Activated B cell treated with CpG ODN at 0.5 μM for 24 hours (primary cell): ENCODE measurements at places on chromosomes 11 and 22. TPM values are rescaled to one million over a fixed set of nuclear protein-coding genes. Genes with fewer than 3 reads are reported as not detected.

GRCh38 chr11:70710192-70710591 lies 311.9 kb downstream of the CTTN start:
- no peak for DNase-seq

DNA sequence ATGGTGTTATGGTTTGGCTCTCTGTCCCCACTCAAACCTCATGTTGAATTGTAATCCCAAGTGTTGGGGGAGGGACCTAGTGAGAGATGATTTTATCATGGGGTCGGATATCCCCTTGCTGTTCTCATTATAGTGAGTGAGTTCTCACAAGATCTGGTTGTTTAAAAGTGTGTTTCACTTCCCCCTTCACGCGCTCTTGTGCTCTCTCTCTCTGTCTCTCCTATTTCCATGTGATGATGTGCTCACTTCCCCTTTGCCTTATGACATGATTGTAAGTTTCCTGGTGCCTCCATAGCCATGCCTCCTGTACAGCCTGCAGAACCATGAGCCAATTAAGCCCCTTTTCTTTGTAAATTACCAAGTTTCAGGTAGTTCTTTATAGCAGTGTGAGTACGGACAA lies 765.1 kb downstream of the KCNA4 start:
- no peak for DNase-seq

- DNase-seq, result no peak
Observed at GRCh38 chr11:63767267-63767564, 1.4 kb downstream of the ZFTA start.

- DNase-seq, result no peak
Observed at GRCh38 chr22:17100621-17101020, 15.8 kb downstream of the IL17RA start.

- no peak for DNase-seq
Observed at GRCh38 chr11:15038963-15039362, 34.4 kb upstream of the CALCB start.

- DNase-seq, result no peak
Observed at GRCh38 chr11:7889985-7890384, 41.1 kb downstream of the OR10A6 start.

DNA sequence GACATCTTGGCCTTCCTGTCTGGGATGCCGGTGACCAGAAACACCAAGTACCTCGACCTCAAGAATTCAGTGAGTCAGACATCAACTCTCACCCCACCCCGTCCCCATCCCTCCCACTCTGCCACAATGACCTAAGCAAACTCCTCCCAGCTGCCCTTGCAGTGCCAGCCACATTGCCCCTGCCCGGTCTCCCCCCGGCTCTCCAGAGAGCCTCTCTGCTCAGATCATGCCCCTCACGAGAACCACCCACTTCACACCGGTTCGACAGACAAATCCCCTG lies 23.6 kb upstream of the MYRF start:
- DNase-seq, result no peak

DNA sequence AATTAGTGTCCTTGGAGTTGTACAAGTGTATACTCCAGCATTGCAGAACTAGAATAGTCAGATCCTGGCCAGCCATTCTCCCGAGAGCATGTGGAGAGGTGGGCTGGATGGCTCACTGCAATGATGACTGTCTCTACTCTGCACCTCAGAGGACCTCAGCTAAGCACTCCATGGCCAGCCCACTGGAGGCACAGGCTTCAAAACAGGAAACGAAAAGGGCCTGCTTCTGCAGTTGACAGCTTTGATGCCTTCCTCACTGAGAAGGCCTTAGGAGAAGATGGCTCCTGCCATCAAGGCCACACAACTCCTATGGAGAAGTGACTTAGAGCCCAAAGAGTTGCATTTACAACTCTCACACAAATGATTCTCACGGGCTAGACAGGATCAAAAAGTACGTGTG lies 9.1 kb downstream of the POLD4 start:
- DNase-seq, result no peak

DNA sequence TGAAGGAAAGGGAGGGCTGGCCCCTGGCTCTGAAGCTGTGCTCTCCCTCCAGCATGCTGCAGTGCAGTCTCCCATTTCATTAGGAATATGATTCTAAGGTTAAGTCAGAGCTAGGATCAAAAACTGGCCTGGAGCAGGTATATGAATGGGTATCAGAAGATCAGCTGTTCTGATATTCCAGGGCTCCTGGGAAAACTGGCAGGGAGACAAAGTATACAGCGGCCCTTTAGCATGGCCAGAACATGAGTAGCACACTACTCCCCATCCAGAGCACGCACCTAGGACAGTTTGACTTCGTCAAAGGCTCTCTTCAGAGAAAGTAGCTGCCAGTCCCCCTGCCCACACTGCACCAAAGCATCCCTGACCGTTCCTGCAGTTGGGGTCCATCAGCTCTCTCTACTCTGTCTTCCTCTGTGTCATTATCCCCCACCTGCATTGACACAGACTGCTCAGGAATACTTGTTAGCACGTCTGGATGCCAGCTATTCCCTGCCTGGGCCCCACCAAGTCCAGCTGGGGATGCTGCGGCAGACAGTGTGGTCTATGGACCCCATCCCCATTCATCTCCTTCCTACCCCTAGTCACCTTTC lies 4.0 kb upstream of the FCHSD2 start:
- DNase-seq, result no peak

GRCh38 chr22:22342697-22343580 lies 98.4 kb downstream of the VPREB1 start:
- peak; percentile 56 for DNase-seq

GRCh38 chr11:126140926-126141280 lies 70.5 kb downstream of the RPUSD4 start:
- DNase-seq, result no peak

GRCh38 chr11:59207988-59208451 lies 4.7 kb downstream of the MPEG1 start:
- DNase-seq, result no peak

- DNase-seq, result no peak
Observed at GRCh38 chr11:71293961-71294782, 41.8 kb upstream of the SHANK2 start.

DNA sequence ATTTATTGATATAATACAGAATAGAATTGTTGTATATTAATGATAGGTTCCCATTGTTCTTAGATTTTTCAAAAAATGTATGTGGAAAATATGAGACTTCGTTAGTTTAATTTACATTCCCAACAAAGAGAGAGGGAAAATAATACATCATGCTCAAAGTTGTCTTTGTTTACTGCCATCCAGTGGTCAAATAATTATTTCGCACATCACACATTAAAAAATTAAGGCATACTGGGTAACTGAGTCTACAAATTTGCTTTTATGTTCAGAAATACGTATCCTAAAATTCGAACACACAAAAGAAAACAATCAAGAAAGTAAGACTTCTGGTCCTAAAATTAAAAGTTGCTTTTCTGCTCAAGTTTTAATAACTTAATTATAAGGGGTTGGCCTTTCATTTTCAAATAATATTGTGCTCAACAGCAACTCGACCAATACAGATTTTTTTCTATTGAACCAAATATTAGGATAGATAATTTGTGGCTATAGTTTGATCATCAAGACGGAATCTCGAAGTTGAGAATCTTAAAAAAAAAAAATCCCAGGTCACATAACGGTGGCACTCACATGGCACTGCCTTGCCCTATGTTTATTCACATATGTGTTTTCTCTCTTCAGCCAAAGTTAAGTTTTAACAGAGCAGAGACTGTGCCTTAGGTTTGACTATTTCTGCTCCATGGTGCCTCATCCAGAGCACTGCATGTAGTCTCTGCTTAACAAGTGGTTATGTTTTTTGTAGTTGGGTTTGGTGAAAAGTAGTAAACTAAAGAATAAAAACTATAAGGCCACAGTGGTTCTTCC lies 12.3 kb downstream of the PDGFD start:
- no peak for DNase-seq

- DNase-seq, result no peak
Observed at GRCh38 chr11:31131760-31132159, 237.8 kb downstream of the DCDC1 start.

GRCh38 chr11:130424613-130425140 lies 3.7 kb downstream of the ADAMTS8 start:
- DNase-seq, result no peak

DNA sequence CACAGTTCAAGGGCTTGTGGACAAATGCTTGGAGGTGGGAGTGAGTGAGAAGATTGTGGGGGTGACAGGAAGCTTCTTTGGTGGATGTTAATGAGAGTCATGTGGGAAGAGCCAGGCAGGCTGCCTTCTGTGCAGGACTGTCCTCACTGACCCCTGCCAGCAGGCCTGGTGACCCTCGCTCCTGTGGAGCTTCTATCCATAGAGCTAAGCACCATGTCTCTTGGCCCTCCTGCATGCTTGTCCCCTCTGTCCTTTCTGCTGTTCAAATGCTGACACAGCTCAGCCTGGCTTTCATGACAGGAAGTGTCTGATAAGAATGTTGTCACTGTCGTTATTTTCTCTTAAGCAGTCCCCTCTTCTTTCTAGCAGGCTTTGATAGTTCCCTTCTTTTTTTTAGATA lies 37.6 kb downstream of the NAT10 start:
- no peak for DNase-seq

- no peak for DNase-seq
Observed at GRCh38 chr11:73185680-73186293, 32.3 kb upstream of the P2RY2 start.

GRCh38 chr11:103541186-103541795 lies 432.1 kb downstream of the DYNC2H1 start:
- no peak for DNase-seq

- no peak for DNase-seq
Observed at GRCh38 chr11:33160587-33160986, 693 bp downstream of the CSTF3 start.

- DNase-seq, result no peak
Observed at GRCh38 chr11:8235925-8236324, 27.8 kb downstream of the LMO1 start.

DNA sequence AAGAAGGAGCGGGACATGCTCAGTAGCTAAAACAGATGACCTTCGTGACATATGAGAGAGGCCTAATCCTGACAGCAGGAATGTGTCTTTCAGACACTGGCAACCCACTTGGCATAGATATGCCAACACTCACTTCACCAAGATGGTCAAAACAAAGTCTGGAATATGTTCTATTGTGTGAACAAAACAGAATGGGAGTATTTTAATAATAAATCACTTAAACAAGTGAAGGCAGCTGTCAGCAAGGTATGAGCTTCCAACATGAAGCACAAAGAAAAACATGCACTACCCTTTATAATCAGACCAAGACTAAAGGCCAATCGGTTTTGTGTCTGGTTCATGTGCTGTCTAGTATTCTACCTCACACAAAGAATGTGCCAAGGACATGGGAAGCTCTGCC lies 23.1 kb downstream of the CCDC34 start:
- no peak for DNase-seq

GRCh38 chr11:17171343-17171742 lies 36.4 kb downstream of the PIK3C2A start:
- DNase-seq, result no peak

DNA sequence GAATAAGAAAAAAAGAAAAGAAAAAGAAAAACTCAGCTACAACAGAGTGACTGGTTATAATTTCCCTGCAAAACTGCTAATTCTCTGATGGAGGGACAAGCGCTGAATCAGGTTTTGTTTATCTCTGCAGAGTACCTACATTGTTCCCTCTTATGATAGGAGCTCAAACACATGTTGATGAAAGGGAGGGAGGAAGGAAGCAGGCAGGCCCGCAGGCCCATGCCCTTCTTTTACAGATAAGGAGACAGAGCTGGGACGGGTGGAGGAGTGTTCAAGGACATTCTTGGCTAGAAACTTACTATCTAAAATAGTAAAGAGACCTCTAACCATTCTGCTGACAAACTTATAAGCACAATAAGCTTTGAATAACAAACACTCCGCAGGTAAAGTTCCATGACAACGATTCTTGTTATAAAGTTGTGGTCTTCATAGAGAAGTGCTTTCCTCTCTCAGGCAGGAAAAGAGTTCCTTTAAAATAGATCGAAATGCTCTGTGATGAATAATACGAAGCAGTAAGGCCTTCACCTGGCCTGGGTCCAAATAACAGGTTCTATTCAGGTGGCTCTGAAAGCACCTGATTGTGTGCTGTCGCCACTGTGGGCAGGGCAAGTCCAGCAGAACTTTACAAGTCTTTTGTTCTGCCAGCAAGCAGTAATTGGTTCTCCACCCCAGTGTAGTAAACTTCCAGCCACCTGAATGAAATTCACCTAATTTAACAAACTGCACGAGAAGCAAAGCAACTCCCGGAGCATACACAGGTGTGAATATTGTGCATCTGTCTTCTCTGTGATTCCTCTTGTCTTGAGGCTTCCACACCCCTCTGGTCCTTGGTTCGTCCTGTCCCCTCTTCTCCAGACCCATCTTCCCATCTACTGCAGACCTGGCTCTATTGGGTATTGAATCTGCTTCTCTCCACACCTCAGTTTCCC lies 15.3 kb upstream of the MICAL2 start:
- no peak for DNase-seq

DNA sequence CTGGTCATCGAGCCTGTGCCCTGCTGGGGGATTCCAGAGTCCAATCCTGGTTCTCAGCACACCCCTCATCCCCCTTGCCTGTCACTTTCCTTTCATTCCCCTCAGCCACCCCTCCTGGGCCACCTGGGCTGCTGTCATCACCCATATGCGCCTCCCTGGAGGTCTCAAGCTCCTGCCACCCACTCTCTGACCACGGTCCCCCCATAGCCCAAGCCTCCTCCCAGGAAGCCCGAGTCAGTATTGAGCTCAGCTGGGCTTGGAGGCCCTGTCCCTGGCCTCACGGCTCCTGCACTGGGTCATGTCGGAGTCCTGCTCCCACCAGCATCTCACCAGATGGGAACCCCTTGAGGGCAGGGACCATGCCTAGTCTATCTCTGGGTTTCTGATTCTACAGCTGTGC lies 44.6 kb downstream of the NFAM1 start:
- DNase-seq, result no peak

DNA sequence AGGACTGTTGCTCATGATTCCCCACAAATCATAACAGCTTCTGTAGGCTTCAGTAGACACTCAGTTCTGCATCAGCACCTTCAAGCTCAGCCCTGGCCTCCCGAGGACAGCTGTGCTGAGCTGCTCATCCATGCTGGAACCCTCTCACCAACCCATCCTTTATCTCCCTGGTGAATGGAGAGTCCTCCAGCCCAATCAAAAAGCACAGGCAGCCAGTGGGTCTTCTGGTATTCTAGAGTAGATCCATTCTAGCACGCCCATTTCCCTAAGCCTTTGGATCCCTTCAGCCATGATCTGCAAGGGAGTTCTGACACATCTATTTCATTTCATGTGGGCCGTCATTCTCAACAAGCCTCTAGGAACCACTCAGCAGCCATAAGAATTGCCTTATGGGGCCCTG lies 44.6 kb upstream of the SPATA19 start:
- no peak for DNase-seq

- DNase-seq, result no peak
Observed at GRCh38 chr11:45366619-45367190, 80.6 kb upstream of the SYT13 start.

- DNase-seq, result no peak
Observed at GRCh38 chr11:123590296-123590912, 64.0 kb downstream of the SCN3B start.

- DNase-seq, result no peak
Observed at GRCh38 chr11:115420505-115420904, 83.7 kb downstream of the CADM1 start.

- DNase-seq, result no peak
Observed at GRCh38 chr11:90849312-90849711, 626.5 kb upstream of the CHORDC1 start.

- no peak for DNase-seq
Observed at GRCh38 chr11:125268611-125269010, 104.1 kb downstream of the PKNOX2 start.

LRRC4C gene
- total RNA-seq, result not detected in 2 replicates

TESMIN gene
- 1.8 and 3.0 TPM in 2 replicates for total RNA-seq

MUC6 gene
- not detected in 2 replicates for total RNA-seq

PC gene
- 4.3 and 5.0 TPM in 2 replicates for total RNA-seq

OR51B4 gene
- not detected in 2 replicates for total RNA-seq

SCN4B gene
- not detected in 2 replicates for total RNA-seq

GVQW3 gene
- 2.6 and 3.0 TPM in 2 replicates for total RNA-seq

BDNF gene
- total RNA-seq, result not detected in 2 replicates

GRIA4 gene
- total RNA-seq, result not detected in 2 replicates

BIRC2 gene
- 27.1 and 34.9 TPM in 2 replicates for total RNA-seq

GSTT2 gene
- not detected in 2 replicates for total RNA-seq
